Caki2 (cell line): ENCODE measurements at places on chromosomes 11 and 22.

DNA sequence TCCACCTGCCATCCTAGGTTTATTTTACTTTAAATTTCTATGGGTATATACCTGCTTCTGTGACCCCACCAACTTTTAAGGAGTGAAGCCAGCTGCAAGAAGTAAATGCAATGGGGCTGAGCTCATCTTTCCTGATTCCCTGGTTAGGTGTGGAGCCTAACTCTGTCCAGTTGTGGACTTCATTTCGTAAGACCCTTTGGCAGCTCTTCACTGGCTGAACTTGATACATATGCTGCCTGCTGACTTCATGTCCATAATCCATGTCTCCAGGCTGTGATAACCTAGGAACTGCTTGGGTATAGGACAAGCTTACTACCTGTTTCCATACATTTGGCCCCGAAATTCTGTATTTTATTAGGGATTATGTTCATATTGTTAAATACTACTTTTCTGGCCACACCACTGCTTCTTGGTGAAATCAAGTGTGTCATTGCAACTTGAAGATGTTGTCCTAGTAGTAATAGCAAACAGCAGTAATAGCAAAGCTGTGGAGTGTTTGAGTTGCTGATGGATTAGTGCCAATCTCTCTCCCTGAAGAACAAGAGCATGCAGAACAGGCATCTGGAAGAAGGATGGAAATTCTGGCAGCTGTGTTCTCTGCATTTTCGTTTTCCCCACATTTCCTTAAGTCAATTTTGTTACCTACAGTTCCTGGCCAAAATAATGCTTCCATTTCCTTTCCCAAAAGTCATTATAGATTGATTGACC lies 31.2 kb downstream of the LDLRAD3 start:
- DNase-seq = no peak

GRCh38 chr22:43744700-43745410 lies 67.2 kb downstream of the EFCAB6 start:
- DNase-seq = no peak

- no peak for DNase-seq
Observed at GRCh38 chr11:34458525-34458924, 19.8 kb downstream of the CAT start.

- no peak for DNase-seq
Observed at GRCh38 chr11:97223647-97224046, 833.8 kb downstream of the JRKL start.

GRCh38 chr22:23787600-23787896 lies 782 bp downstream of the SMARCB1 start:
- DNase-seq = no peak

GRCh38 chr11:746289-747157 lies 741 bp upstream of the TALDO1 start:
- peak; percentile 58 for DNase-seq

- DNase-seq = peak; percentile 94
Observed at GRCh38 chr11:93741094-93741881, at the start of the genes C11orf54 and TAF1D. C11orf54 (plus strand) TSS chr11:93741672; CDS start chr11:93747394, 5,722 bp downstream. TAF1D (minus strand) TSS chr11:93741495; CDS start chr11:93739304, 2,191 bp downstream.

- no peak for DNase-seq
Observed at GRCh38 chr11:20111871-20112270, 48.4 kb downstream of the DBX1 start.

DNA sequence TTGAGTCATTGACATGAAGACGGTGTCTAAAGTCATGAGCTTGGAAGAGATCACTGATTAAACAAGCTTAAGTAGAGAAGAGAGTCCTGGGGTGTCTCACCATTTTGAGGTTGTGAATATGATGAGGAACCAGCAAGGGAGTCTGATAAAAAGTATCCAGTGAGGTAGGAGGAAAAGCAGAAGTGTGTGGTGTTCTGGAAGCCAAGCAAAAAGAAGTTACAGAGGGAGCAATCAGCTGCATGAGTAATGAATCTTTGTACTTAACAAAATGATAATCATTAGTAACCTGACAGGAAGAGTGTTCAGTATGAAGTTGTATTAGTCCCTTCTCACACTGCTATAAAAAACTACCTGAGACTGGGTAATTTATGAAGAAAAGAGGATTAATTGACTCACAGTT lies 131.3 kb downstream of the C11orf87 start:
- DNase-seq = no peak

DNA sequence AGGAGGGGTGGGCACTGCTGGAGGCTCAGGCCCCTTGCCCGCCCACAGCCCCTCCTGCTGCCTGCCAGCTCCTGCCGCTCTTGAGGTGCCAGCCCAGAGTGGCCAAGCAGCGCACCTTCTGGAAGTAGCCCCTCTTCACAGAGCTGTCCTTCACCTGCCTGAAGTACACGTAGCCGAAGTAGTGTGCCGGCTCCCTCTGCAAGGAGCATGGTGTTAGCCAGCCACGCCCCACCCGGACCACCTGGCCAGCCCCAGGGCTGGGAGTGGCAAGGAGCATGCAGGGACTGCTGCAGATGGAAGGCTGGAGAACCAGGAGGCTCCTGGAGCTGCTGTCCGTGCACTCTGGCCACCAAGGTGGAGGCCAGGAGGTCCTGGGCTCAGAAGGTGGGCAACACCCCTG lies 9.6 kb downstream of the DENND6B start:
- no peak for DNase-seq

DNA sequence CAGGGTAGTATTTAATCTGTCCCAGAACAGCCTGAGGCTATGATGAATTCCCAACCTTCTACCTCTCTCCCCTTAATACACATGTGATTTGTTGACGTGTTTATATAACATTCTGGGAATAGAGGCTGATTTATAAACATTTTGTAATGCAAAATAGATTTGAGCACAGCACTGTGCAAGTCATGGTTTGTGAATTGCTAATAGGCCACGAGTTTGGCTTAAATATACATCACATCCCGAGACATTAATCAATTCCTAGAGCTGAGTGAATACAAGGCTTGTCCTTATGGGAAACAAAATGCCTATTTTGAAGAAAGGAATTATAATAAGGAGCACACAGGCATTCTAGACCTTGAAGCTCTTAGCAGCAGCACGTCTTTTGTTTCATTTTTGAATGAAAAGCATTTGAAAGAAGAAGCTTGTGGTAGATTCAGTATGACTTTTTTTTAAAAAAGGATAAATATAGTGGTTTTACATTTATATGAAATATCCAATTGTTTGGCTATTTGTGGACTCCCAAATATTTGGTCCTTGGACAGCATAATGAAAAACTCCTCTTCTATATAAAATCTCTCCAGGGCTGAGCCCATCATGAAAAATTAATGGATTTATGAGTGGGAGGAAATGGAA lies 116.4 kb downstream of the SLC17A6 start:
- no peak for DNase-seq

GRCh38 chr11:94539420-94539819 lies 4.3 kb upstream of the FUT4 start:
- DNase-seq = no peak

DNA sequence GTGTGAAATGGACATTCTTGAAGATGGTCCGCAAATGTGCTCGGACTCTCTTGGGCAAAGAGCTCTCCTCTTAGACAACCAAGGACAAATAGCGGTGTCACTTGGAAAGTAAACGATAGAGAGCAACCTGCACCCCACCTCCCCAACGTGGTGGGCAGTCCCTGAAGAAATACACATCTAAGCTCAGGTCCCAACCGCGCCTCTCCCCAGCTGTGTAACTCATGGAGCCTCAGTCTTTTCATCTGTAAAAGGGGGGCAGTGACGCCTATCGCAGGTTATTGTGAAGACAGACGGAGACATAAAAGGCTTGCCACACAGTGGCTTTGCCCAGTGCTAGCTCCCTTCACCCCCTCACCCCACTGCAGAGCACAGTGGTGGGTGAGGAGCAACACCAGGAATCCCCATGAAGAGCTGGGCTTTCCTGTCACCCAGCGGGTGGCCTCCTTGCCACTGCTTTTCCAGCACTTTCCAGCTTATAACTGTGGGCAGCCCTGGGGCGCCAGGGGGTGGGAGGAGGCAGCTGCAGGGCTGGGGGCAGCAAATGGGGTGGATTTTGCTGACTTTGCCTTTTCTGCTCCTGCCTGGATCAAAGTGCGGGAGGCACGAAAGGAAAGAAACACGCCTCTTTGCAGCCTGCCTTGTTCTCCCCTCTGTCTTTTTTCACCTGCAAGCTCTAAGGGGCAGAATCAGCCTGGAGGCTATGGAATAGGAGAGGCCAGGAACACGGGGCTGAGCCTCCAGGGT lies 73.7 kb upstream of the TSPAN18 start:
- no peak for DNase-seq

DNA sequence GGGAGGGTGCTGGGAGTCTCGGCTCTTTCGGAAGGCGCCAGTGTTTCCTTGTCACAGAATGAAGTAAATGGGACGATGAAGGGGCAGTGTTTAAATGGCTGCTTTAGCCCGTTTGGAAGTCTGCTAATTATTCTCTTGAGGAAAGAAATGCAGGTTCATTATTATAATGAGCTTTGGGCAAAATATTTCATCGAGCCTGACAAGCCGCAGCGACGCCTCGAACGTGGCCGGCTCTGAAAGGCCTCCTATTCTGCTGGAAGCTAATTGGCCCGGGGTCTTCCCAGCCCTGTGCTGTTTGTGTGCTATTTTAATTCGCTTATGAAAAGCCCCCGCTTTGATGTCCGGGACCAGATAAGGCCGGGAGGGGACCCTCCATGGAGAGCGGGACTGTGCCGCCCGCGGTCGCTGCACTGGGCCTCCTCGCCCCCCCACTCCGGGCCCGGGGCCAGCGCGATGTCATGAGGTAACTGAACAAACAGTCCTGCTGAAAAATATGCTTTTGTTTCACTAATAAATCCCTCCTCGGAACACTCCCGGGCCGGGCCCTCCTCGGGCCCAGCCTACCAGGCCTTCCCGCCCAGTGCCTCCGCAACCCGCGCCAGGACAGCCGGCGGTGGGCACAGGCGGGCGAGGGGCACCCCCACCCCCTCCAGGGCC lies 78.4 kb downstream of the CDKN1C start:
- no peak for DNase-seq

GRCh38 chr22:24761888-24762675 lies 12.4 kb downstream of the PIWIL3 start:
- no peak for DNase-seq

DNA sequence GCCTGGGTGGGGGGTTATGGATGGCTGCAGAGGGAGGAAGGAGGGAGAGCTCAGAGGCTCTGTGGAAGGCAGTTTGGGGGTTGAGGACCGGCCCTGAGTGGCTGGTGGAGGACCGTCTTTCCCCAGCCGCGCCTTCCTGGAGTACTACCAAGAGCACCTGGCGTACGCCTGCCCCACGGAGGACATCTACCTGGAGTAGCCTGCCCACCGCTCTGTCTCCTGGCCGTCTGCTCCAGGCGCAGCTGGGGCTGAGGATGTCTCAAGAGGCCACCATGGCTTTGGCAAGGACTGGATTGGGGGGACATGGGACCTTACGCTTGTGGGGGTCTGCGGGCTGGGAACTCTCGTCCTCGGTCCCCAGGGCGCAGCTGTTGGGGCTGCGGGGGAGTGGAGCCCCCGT lies 10.0 kb downstream of the MAPK8IP2 start:
- DNase-seq = no peak

DNA sequence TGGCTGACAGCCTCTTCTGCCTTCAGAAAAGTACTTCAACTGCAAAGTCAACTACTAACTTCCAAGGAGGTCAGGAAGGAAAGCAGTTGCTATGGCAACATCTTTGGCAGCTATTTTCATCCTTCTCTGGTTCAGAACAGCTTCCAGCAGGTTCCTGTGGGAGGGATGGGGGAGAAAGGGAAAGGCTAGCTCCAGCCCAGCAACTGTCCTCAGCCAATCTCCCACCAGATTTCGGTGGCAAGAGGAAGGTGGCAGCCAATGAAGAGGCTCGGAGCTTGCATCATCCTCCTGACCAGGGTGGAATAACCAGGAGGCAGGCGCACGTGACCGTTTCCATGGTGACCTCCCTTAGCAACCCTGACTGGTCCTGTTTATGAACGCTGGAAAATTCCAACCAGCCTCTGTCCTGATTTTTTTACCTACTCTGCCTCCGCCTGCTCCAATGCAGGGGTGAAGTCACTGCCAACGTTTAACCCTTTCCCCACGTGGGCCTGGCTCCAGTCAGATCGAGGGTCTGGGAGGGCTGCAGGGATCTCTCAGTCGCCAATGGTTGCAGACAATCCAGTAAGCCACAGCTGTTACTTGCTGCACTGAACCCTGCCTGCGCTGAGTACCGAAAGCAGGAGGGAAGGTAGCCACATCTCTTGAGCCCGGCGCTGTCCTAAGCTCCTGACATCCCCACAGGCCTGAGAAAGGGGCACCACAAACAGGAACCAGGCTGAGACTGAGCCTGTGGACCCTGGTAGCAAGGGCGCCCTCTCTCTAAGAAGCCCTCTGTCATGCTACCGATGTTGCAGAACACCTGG lies 11.2 kb upstream of the MALAT1 start:
- DNase-seq = peak; percentile 100

DNA sequence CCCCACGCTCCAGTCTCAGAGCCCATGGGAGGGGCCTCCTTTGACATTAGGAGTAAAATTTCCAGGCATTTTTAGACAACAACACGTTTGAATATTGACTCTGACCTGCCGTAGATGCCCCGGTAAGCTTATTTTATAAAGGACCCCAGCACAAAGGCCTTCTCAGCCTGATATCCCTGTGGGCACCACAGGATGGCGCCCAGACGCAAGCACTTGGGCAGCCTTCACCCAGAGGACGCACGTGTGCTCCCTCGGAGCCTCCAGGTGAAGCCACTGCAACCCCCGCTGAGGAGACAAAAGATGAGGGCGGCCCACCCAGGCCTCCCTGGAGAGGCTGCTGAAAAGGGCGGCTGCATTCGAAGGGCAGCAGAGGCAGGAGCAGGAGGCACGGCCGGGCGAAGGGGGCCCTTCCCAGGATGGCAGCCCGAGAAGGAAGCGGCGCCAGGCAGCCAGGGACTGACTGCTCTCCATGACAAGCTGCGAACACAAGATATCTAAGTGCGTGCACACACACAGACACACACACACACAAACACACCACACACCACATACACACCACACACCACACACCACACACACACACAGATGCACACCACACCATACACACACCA lies 15.2 kb upstream of the TH start:
- DNase-seq = no peak

DNA sequence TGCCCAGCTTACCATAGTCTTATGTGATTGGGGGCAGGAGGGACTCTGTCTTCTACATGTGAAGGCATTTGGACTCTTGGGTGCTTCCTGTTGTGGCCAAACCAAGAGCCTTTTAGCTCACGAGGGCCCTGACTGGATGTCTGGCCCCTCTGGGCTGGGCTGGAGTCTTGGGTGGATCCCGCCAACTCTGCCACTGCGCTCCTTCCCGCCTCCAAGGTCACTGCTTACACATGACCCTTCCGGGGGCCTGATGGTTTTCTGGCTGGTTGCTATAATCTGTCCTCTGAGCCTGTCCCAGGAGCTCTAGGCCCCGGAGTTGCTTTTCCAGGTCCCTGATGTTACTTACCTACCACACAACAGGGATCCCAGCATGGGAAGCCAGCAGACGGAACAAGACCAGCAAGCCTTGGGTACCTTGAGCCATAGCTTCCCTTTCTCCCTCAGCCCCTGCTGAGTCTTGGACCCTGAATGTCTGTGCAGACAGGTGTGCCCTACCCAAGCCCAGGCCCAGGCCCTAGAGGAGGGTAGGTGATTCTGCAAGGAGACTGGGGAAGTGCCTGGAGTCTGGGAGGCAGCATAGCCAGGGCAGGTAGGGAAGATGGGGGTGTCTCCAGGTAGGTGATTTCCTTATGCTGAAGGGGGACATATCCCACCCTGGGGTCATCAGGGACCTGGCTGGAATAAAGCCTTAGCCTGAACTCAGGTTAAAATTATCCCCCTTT lies 100.3 kb downstream of the TSPAN18 start:
- DNase-seq = no peak

GRCh38 chr11:93320230-93320629 lies 10.3 kb upstream of the DEUP1 start:
- no peak for DNase-seq

GRCh38 chr11:35077709-35078469 lies 61.1 kb upstream of the CD44 start:
- DNase-seq = peak; percentile 81
